Activated naive CD4-positive, alpha-beta T cell treated with Interleukin-2 at 50 U/mL for 16 hours (primary cell): ENCODE measurements at places on chromosomes 2 and 18.

DNA sequence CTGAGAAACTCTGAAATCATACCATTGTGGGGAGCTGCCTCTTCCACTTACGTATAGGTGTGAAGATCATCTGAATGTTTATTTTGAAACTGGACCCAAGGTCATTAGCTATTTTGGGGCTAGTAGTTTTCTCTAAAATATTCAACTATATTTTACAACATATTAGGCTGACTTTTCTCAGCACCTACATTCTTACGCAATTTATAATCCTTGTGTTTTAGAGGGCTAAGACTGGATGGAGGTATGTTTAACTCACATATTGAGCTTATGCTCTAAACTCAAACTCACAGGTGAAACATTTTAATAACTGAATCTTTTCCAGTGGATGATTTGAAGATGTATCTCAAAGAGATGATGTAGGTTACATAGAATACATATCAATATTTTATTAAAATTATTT, 49.2 kb downstream of the EFEMP1 start:
- DNase-seq, result no peak

DNA sequence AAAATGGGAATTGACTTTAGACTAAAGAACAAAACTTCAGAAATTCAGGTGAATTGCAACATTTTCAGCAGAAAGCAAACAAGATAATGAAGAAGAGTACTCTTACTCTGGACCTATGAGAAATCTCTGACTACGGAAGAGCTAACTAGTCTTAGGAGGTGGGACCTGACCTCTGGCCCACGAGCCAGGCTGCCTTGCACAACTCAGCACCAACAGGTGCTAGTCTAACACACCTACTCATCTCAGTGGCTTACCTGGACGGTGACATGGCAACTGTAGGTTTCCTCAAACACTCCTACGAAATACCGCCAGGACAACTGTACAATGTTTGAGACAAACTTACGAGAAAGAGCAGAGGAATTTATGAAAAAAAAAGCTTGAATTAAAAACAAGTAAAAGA, 3.1 kb upstream of the DSC3 start:
- no peak for DNase-seq

DNA sequence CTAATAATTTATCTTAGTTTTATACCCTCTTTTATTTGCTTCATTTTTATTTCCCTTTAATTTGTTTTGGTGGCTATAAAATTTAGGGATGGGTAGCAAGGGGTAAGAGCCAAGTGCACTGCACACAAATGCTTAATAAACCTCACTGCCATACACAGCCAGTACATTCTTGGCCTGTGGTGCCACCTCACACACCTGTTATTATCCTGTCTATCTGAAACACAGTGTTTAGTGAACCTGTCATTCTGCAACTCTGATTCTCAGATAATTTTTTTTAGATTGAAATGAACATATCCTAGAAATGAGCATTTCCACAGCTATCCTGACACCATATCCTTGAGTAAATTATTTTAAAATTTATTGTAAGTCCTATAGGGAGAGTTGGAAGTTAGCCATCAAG, 807.5 kb downstream of the DCC start:
- DNase-seq, result no peak

DNA sequence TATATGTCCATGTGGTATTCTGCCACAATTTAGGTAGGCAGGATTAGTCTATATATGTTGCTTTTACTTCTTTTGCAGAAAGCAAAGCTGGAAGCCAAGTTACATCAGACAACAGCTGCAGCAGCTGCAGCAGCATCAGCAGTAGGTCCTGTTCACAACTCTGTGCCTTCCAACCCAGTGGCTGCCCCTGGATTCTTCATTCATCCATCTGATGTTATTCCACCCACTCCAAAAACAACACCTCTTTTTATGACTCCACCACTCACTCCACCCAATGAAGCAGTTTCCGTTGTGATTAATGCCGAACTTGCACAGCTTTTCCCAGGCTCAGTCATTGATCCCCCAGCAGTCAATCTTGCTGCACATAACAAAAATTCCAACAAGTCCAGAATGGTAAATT, 107.6 kb downstream of the BIRC6 start:
- no peak for DNase-seq

DNA sequence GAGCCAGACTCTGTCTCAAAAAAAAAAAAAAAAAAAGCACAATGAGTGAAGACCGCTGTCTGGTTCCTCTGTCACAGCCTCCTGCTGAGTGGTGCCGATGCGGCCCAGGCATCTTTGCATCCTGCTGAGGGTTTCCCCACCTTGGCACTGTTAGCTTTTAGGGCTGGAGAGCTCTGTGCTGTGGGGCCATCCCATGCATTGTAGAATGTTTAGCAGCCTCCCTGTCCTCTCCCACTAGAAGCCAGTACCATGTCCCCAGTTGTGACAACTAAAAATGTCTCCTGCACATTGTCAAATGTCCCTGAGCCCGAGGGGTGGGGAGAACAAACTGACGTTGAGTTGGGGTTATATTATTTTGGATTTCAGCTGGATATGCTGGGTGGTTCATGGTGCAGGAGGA, 7.9 kb upstream of the COLEC11 start:
- no peak for DNase-seq

- DNase-seq, result no peak
These were observed 71.4 kb upstream of the CDH20 start for GRCh38 chr18:61261870-61262269.

DNA sequence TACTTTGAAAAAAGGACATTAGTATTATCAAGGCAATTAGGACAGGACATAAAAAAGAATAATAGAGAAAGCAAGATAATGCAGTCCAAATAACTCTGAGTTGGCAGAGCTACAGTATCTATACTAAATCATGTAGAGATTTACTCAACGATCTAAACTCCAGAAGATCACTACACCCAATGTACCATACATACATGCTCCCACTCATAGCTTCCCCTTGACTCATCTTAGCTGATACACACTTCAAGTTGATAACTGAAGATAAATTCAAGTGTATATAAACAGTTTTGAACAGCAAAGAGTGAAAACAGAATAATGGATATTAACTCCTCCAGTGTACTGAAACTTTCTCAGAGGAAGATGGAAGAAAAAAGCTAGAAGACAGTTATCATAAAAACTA, 78.5 kb downstream of the SESTD1 start:
- no peak for DNase-seq

DNA sequence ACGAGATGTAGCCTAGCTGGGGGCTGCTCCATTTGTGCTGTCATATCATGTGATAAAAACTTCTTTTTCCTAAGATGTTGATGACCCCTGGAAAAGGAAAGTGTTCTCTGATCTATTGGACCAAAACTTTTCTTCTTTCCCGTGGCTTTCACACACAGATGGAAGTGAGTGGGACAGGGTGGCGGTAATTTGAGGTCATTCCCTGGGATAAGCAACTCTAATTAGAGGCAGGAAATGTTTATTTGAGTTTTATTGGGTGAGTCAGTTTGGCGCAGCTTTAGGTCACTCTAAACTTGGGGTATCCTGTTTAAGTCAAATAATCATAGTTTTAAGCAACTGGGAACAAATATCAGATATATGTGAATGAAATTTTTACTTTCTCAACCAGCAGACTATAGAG, 221.0 kb upstream of the EPAS1 start:
- no peak for DNase-seq

- DNase-seq, result no peak
These were observed 42.1 kb downstream of the ZC3H6 start for GRCh38 chr2:112317303-112318158.

DNA sequence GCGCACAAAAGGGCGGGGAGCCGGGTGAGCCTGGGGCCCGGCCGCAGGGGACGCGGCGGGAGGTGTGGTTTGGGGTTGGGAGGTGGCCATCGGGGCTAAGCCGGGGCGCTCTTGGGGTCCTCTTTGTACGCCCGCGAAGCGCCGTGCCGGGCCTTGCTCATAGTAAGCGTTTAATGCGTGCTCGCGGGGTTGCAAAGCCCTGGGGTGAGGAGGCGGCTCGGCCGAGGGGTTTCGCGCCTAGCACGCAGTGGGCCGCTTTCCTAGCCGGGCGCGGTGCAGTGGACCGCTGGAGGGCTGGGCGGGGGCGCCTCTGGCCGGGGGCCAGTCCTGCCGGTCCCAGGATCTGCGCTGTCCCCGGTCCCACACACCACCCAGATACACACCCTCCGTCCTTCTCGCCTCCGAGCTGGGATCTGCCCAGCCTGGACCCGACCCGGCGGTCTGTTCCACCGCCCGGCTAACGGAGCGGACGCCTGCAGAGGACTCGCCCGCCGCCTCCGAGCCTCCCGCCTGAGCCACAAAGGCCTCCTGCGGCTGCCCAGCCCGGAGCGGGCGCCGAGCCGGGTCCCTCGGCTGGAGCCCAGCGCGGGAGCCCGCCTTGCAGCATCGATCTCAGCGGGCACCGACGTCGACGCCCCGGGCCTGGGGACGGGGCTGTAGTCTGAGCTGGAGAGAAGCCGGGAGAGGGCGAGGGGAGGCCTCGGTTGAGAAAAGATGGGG, 564 bp downstream of the DPYSL5 start:
- DNase-seq, result peak; percentile 23

DNA sequence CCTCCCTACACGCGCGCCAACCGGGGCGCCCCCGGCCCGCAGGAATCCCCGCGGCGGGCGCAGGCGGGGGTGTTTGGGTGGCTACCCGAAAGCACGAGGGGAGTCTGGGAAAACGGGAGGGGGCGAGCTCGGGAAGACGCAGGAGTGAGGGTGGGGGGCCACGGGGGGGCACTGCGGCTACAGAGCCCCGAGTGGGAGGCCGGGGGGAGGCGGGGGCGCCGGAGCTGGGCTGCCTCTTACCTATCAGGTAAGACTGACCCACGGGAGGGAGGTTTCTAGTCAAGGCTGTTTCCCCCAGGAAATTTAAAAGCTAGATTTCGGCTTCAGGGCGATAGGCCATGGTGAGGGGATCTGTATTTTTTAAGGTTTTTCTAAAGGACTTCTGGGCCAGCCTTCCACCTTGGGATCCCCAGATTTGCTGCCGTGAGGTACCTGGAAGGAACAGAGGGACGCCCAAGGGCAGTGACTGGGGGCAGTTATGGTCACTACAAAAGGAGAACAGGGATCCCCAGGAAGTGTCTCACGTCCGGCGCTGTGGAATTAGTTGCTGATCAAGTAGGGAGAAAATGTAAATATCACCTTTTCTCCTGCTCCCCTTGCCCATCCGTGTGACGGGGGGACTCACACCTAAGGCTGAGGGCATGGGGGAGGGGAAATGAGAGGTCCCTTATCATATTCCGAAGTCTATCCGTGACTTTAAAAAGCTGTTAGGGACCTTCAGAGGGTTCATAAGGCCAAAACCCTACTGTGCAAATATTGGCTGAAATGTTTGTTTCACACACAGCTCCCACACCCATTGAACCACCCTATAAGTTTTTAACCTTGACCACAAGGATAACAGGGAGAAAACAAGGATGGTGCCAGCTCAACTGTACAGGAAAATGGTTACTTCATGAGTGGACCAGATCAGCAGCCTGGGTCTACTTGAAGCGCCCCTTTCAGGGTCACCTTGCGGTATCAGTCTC, 638 bp upstream of the IRS1 start:
- DNase-seq, result no peak

DNA sequence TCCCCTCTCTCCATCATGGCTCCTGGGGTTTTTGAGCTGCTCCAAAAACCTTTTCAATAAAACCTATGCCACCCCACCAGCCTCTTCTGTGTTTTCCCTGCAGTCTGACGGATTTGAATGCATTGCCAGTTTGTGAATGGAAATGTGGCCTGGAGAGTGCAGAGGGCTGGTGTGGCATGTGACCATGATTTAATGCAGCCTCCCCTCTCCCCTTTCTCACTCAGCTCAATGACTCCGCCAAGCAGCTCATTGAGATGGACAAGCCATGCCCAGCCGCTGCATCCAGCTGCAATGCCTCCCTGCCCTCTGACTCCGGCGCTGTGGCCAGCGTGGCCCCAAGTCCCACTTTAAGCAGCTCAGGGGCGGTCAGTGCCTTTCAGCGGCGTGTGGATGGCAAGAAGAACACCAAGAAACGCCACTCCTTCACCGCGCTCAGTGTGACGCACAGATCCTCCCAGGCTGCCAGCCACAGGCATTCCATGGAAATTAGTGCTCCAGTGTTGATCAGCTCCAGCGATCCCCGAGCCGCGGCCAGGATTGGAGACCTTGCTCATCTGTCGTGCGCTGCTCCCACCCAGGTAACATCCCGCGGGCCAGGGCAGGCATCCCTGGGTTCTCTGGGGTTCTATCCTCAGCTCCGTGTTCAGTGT, 215.3 kb downstream of the SEPTIN10 start:
- DNase-seq, result no peak

DNA sequence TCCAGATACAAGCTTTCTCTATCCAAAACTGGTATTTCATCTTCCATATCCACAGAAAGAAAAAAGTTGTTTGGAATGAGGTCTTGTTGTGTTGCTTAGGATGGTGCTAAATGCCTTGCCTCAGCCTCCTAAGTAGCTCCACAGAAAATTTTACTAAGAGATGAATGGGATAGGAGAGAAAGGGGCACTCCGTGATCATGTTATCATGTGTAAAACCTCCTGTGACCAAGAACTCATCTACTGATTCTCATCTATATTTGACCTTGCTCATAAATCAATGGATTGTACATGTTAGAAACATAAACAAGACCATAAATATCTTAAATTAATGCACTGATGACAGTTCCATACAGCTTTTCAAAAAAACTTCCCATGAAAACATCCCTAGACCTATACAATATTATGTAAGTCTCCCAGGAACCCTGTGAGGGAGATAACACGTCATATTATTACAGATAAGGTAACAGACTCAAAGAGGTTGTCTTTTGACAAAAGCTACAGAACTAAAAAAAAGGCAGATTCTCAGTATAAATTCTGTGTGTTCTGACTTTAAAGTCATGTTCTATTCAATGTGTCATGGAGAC, 29.3 kb upstream of the KYNU start:
- DNase-seq, result no peak

- no peak for DNase-seq
These were observed 25.0 kb upstream of the DDX18 start for GRCh38 chr2:117789505-117789904.

GRCh38 chr18:25630682-25631081, 278.7 kb upstream of the ZNF521 start:
- no peak for DNase-seq

GRCh38 chr2:168471163-168471475, 15.0 kb downstream of the CERS6 start:
- DNase-seq, result no peak

DNA sequence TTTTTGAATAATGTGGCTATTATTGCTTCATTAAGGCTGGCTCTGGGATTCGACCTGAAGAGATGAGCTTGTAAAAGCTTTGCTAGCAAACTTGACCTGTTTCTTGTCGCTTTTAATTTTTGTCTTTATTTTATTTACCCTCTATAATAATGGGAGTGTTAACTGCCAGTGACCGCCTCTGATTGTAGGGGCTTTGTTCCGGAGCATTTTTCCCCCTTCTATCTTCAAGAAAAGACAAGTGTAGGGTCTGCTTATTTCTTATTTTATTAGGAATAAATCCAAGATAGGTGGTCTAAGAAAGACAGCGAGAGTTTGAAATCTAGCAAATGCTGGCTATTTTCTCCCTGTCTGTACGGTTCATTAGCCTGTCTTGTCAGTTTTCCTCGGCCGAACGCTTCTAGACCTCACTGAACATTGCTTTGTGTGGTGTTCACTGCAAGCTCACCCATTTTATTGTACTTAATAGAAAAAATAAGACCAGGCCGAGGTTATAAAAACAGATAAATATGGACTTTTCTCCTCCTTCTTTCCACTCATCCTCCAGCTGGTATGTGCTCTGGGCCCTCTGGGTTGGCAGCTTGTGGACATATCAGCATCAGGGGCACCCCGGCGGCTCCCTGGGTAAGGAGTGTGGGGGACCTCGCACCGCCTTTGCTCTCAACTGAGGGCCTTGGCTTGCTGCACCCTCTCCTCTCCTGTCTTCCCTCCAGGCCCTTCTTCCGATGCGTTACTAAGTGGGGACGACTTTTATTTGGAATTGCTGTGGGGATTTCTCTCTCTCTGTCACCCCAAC, 8.5 kb downstream of the MEIS1 start:
- DNase-seq, result no peak
